ENCODE measurements at places on chromosomes 6 and 20.
A peak's percentile ranks its signal among the peaks of the same experiment; 100 is the strongest.

GRCh38 chr6:157830354-157831017, 7.4 kb downstream of the SNX9 start:
- no peak for DNase-seq

DNA sequence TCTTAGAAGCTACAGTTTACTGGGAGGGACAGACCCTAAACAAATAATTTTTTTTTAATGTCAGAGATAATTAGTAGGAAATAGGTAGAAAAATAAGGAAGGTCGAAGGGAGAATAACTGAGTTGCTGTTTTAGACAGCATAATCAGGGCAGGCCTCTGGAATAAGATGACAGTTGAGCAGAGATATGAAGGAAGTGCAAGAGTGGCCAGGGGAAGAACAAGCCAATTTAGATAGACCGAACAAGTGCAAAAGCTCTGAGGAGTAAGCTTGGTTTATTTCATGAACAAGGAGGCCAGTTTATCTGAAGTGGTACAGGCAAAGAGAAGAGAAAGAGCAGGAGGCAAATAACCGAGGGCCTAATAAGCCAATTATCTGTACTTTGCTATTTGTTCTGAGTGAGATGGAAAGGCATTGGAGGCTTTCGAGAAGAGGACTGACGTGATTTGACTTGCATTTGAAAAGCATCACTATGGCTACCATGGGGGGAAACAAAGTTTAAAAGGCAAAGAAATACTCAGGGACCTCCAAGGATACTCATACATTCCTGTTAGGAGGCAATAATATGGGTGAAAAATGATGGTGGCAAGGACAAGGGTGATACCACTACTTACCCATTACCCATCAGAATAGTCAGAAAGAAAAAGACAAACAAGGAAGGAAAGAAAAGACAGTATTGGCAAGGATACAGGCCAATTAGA, 19.7 kb downstream of the PROCR start:
- no peak for DNase-seq

DNA sequence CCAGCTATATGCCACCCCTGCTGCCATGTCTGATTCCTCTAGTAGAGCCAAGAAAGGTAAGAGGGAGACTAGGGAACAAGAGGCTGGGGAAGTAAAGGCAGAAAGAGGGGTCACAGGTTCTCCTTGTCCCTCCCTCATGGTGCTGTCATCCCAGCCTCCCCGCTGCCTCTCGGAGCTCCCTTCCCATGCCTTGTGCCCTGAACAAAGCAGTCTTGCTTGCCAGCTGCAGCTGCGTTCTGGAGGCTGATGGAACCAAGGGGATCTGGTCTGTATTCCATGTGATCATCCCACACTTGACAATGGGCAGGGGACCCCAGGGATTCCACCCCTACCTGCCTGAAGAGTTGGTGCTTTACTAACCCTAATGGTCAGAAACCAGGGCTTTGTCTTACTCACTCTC, 61.4 kb downstream of the DAAM2 start:
- no peak for DNase-seq

DNA sequence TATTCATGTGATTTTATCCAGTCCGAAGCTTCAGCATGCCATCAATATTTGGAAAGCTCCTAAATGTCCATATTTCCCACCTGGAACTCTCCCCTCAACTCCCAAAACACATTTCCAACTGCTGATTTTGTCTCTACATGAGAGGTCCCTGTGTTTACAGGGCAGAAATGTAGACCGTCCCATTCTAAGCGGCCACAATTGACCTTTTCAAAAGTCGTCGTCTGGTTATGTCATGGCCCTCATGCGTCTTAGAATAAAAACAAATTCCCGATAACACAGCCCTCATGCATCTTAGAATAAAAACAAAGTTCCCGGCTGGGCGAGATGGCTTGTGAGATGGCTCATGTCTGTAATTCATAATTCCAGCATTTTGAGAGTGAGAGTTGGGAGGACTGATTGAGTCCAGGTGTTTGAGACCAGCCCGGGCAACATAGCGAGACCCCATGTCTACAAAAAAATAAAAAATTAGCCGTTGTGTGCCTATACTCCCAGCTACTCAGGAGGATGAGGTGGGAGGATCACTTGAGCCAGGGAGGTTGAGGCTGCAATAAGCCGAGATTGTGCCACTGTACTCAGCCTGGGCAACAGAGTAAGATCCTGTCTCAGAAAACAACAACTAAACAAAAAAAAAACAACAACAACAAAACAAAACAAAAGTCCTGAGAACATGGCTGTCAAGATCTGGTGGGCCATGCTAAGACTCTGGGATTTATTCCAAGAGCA, 6.4 kb upstream of the ZNF217 start:
- DNase-seq = no peak

DNA sequence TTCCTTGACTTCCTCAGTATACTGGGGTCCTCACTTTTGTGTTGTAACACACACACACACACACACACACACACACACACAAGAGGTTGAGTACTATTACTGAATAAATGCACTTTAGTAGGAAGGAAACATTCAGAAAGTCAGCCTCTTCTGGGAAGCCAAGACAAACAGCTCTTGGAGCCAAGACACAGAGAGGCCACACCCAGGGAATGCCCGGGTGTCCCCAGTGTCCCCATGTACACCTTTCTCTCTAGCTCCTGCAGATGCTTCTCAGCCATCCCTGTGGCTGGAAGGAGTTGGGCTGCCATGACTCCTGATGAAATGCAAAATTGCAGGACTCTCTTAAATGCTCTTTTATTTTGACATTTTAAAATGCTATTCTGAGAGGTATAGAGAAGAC, 70.5 kb downstream of the PPP1R14C start:
- DNase-seq = no peak

- peak; percentile 13 for DNase-seq
These were observed 42.0 kb downstream of the IRAK1BP1 start for GRCh38 chr6:78909391-78909790.

GRCh38 chr20:24648481-24648880, 179.1 kb downstream of the SYNDIG1 start:
- no peak for DNase-seq

All from brain microvascular endothelial cell (primary cell).